ENCODE measurements at places on chromosomes 7 and 10.

GRCh38 chr10:964321-964987, 23.8 kb upstream of the GTPBP4 start:
- no peak for DNase-seq

GRCh38 chr7:114660126-114660486, 245.5 kb downstream of the FOXP2 start:
- DNase-seq: no peak

DNA sequence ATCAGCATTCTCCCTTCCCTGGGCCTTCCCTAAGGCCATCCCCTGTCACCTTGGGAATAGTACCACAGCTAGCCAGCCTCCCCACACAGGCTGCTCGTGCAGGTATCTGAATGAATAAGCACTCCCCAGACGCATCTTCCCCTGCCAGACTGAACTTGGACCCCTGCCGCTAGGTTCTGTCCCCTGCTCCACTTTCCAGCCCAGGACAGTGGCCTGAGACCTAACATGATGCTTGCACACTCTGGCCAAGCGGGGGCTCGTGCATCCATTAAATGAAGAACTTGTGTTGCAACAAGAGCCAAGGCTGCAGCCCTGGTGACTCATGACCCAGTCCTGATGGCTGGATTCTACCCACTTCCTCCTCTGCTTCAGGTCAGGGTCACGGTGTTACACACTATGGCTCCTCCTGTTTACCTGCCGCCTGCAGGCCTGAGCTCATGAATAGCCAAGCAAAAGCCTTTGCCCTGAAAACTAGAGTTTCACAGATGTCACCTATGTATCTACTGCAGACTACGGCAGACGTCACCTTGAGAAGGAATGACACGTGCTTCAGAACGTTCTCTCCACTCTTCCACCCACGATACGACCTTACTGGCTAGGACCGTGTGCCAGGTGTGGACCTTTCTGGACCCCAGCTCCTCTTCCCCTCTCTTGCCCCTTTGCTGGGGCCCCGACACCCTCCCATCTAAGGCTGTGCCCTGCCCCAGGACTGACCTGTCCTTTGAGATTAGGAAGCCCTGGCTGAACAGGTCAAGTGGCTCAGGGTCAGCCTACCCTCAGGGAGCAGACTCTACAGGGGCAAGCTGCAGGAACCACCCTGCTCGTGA, 6.5 kb downstream of the ASB13 start:
- no peak for DNase-seq

- DNase-seq: no peak
These were observed 37.8 kb upstream of the PITRM1 start for GRCh38 chr10:3210251-3210877.

GRCh38 chr7:140342727-140343514, 55.4 kb downstream of the SLC37A3 start:
- no peak for DNase-seq

DNA sequence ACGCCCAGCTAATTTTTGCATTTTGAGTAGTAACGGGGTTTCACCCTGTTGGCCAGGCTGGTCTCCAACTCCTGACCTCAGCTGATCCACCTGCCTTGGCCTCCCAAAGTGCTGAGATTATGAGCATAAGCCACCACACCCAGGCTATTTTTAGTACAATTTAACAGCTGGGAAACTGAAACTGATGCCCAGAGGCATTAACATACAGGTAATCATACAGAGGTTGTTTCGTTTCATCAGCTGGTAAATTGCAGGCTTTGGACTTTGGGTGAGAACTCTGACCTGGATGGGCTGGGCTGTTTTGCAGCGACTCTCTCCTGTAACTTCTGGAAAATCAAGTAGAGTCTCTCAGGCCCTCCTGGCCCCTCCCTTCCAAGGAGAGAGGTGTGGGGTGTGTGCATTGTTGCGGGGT, 6.2 kb upstream of the ACHE start:
- DNase-seq: no peak

GRCh38 chr7:147013825-147014224, 897.2 kb downstream of the CNTNAP2 start:
- DNase-seq: no peak

- DNase-seq: no peak
These were observed 110.6 kb downstream of the AUTS2 start for GRCh38 chr7:69708857-69709256.

- no peak for DNase-seq
These were observed 27.8 kb downstream of the ZNF33A start for GRCh38 chr10:38038107-38038931.

GRCh38 chr7:99027241-99027640, 116.7 kb downstream of the SMURF1 start:
- DNase-seq: no peak

DNA sequence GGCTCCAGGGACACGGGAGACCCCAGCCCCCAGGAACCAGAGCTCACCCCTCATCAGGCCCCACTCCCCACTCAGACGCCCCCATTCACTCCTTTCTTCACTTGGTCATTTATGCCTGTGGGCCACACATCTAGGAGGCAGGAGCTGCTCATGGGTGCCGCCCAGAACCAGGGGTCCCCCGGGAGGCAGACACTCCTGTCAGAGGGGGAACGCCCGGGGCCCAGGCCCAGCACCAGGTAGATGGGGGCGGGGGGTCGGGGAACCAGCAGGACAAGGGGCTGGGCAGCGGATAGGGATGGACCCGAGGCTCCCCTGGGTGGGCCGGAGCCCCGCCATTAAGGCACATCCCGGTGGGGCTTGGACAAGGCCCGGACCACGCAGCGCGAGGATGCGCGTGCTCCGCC, 11.8 kb downstream of the CALY start:
- DNase-seq: no peak

DNA sequence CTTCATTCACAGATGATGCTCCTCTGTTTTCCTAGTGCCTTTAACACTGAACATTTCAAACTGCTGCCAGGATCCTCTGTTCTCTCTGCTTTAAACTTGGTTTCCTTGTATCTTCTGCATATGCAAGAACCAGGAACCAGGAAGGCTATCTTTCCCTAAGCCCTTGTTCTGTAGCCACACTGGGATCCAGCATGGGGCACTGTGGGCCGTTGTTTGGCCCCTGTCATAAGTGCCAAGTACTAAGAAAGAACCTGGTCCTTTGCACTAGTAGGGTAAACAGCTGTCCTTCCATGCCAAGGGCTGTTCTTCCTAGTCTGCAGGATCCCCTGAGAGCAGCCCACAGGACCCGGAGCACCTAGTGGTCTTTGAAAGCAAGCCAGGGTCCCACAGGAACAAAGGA, 49.0 kb upstream of the TRIM8 start:
- no peak for DNase-seq

GRCh38 chr7:80147543-80148391, 13.1 kb downstream of the GNAI1 start:
- DNase-seq: no peak
